Stimulated activated CD4-positive, alpha-beta T cell treated with anti-CD3 and anti-CD28 coated beads, Interleukin-1b, Interleukin-23, amount 100 ng/mL, for 4 hours (primary cell): ENCODE measurements at places on chromosomes 6 and 20.
A peak's percentile ranks its signal among the peaks of the same experiment; 100 is the strongest.

- DNase-seq = no peak
These were observed 71.3 kb upstream of the SLC2A12 start for GRCh38 chr6:134123666-134124208.

DNA sequence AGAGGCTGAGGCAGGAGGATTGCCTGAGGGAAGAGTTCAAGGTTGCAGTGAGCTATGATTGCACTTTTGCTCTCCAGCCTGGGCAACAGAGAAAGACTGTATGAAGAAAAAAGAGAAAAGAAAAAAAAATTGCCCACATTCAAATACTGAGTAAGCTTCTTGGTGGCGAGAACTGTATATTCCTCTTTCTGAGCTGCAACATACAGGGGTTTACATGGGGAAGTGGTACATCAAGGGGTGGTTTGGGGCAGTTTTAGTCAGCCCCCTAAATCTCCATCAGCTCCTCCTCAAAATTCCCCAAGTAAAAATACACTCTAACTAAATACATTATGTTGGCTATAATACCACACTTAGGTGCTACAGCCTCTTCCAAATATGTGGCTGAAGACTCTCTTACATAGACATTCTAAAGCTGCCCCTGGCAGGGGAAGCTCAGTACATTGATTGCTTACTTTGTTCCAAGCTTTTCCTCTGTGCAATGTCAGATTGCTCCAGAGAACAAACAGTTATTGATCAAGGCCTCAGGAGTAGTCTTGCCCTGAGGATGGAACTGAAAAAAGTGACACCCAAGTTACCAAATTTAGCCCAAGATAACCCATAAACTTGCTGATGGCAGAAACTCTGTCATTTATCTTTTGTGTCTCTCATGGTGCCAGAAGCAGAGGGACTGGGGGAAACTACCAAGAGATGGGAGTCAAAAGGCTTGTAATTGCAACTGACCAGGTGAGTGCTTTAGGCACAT is 107.4 kb upstream of the RIPOR2 start:
- DNase-seq = no peak

- DNase-seq = no peak
These were observed 6.2 kb upstream of the BANF2 start for GRCh38 chr20:17693444-17694001.

GRCh38 chr20:8175741-8176675 is 43.9 kb downstream of the PLCB1 start:
- no peak for DNase-seq

DNA sequence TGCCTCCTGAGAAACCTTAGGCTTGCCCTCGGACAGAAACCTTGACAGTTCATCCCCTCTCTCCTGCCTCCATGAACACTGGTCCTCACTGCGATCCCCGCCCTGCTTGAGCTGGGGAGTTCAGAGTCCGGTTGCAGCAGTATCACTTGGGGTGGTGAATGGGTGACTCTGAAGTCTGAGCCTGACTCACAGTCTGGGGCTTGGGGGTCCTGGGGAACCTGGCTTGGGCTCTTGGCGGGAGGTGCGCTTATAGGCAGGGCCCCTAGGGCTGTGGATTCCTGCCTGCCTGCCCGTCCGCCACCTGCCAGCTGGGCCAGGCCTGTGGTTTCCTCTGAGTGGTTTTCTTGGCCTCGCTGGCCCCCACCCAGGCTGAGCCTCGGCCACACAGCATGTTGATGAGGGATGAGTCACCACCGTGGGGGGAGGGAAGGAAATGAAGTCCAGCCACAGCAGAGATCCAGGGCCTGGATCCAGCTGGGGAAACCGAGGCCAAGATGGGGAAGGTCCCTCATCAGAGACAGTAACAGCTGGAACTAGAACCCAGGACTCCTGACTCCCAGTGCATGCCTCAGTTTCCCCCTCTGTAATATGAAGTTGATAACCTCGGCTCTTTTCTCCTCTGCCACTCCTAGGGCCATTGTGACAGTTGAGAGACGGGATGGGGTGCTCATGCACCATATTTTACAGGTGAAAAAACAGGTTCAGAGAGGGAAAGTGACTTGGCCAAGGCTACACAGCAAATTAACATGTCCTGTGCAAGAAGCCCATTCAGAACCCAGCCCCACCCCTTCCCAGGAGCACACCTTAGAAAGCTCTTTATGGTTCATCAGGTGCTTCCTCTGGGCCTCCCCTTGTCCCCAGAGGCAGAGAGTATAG is 9.2 kb downstream of the FOXS1 start:
- no peak for DNase-seq

GRCh38 chr20:9082741-9083140 is 13.9 kb downstream of the PLCB4 start:
- no peak for DNase-seq

DNA sequence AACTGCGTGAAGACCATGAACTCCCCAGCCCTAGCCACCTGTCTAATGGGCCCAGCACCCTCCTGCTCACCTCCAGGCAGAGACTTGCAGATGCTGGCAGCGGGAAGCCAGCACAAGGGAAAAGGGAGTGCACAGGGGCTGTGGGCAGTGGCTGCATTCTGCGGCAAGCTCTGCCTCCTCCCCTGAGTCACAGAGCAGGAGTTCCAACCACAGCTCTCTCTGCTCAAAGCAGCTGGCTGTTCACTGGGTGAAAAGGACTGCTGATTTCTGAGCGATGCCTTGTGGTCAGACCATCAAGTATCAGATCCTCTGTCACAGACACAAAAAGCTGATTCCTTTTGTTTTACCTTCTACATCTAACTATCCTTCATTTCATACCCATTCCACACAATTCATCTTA is 10.5 kb downstream of the NKX2-2 start:
- DNase-seq = no peak

- no peak for DNase-seq
These were observed 112.8 kb downstream of the HFE start for GRCh38 chr6:26199773-26200764.

DNA sequence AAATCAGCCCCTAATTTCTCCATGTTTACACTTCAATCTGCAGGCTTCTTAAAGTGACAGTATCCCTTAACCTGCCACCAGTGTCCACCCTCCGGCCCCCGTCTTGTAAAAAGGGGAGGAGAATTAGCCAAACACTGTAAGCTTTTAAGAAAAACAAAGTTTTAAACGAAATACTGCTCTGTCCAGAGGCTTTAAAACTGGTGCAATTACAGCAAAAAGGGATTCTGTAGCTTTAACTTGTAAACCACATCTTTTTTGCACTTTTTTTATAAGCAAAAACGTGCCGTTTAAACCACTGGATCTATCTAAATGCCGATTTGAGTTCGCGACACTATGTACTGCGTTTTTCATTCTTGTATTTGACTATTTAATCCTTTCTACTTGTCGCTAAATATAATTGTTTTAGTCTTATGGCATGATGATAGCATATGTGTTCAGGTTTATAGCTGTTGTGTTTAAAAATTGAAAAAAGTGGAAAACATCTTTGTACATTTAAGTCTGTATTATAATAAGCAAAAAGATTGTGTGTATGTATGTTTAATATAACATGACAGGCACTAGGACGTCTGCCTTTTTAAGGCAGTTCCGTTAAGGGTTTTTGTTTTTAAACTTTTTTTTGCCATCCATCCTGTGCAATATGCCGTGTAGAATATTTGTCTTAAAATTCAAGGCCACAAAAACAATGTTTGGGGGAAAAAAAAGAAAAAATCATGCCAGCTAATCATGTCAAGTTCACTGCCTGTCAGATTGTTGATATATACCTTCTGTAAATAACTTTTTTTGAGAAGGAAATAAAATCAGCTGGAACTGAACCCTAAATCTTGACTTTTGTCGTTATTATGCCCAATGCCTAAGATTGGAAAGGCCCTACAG is 4.5 kb downstream of the SOX4 start:
- DNase-seq = no peak

- no peak for DNase-seq
These were observed 150.3 kb downstream of the NKAIN2 start for GRCh38 chr6:123953920-123954319.

DNA sequence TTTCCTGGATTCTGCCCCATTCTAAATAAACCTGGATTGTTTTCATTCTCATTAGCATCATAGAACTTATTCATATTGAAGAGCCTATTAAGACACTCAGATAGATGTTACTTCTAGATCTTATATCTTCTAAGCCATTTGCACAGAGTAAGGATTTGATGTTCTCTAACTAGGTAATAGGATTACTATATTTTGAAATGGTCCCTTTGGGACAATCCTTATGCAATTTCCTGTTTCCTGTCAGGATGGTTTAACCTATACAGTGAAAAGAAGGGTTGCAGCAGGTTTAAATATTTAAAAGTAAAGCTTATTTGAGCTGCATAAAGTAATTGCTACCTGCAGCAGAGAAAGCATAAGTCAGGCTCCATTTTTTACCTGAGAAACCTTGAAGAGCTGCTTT is 860.1 kb downstream of the TFAP2A start:
- DNase-seq = no peak

GRCh38 chr6:132085731-132086130 is 134.6 kb upstream of the CCN2 start:
- DNase-seq = no peak

- DNase-seq = no peak
These were observed 30.2 kb downstream of the BAK1 start for GRCh38 chr6:33549896-33550295.

DNA sequence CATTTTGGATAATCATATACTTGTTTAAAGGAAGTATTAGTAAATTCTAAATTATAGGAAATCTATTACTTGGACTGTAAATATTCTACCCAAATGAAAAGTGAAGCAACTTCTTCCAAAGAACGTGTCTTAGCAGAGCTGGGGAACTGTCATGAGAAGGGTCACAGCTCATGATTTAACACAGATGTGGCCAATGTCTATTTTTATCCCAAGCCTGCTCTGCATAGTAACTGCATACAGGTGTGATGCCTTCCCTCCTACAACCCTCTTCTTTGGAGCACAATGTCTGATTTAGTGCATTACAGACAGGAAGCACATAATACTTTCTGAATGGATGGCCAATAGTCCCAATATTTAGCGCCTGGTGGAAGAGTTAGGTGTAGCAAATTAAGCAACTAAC is 138.7 kb upstream of the THEMIS start:
- no peak for DNase-seq

DNA sequence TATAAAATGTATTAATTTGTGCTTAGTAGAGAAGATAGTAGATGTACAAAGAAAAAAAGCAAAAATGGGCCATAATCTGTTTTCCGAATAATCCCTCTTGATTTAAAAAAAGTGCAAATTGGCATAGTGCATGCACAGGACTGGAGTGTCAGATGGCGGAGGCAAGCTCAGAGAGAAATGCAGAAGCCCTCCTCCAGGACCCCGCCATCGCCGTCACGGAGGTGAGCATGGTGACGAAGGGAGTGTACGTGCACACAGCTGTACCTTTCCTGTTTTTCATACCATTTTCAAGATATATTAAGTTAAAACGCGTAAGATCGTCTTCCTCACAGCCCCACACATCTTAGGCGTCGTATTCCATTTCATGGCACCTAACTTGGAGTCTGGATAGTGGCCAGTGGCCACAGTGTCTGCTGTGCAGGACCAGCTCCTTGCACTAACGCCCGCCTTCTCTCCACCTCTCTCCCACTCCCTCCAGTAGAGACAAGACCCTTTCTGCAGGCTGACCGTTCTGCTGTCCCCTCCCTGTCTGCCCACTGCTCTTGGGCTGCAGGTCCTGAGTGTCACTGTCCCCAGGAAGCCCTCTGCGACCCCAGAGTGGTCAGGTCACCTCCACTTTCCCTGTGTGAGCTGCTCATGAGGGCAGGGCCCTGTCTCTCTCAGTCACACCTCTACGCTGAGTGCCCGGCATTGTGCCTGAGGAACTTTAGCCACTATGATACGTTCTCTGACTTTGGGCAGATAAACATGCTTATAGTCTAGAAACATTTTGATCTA is 9.8 kb downstream of the DUSP22 start:
- DNase-seq = no peak

- DNase-seq = no peak
These were observed 428.7 kb upstream of the SOX4 start for GRCh38 chr6:21164768-21165326.

GRCh38 chr20:50346374-50347283 is 156.0 kb downstream of the CEBPB start:
- no peak for DNase-seq

DNA sequence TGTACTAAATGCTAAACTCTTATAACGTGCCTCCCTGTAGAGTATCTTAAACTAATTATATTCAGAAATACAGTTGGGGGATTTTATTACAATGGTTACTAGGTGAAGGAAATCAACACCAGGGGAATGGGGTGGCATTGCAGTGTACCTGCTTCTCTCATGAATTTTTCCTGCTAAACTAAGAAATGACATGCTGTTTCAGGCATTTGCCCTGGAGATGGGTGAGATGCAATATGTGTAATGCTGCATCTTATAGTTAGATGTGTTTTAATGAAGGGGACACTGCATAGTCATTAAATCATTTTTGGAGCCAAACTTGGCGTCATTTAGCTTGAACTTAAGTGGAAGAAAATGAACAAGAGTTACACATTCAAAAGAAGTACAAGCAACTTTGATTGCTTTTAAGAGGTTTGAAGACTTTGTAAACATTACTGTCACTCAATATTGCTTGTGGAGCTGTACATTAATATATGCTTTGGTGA is 4.3 kb downstream of the EYA4 start:
- DNase-seq = no peak

DNA sequence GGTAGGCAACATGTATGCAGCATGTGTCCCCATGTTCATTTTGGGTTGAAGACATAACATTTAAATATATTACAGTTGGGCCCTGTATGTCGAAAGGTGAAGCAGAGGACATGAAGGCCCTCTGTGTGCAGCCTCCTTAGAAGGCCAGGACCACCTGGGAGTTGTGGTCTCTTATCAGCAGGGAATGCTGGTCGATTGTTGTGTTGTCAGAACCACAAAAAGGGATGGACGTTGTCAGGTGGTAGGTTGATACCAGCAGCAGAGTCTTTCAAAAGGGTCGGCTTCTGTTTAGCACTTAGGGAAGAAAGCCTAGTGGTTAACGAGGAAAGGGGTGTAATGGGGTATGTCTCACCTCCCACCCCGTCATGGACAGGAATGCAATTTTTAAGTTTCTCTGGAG is 67.3 kb upstream of the SLC22A1 start:
- no peak for DNase-seq

GRCh38 chr6:28764014-28764723 is 159.6 kb downstream of the TRIM27 start:
- no peak for DNase-seq

DNA sequence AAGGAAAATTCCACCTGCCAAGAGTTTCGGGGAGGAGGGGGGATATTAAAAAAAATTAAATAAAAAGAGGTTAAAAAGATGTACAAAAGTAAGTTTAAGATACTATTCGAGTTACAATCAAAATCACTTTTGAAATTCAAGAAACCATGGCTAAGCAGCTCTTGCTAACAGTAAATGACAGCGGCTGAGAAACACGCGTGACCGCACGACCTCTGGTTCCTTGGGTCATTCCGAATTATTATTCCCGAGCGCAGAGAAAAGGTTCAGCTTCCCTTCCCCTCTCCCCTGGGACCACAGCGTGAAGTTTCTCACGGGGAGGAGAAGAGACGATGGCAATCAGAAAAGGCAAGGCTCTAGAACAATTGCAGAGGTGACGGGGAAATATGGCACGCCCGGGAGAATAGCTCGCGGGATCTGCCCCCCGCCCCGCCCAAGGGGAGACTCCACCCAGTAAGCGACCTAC is 496 bp downstream of the TMEM242 start:
- DNase-seq = peak; percentile 59

- no peak for DNase-seq
These were observed 121.7 kb upstream of the EXOC2 start for GRCh38 chr6:814378-815347.
